ENCODE measurements at places on chromosomes 7 and 10.

DNA sequence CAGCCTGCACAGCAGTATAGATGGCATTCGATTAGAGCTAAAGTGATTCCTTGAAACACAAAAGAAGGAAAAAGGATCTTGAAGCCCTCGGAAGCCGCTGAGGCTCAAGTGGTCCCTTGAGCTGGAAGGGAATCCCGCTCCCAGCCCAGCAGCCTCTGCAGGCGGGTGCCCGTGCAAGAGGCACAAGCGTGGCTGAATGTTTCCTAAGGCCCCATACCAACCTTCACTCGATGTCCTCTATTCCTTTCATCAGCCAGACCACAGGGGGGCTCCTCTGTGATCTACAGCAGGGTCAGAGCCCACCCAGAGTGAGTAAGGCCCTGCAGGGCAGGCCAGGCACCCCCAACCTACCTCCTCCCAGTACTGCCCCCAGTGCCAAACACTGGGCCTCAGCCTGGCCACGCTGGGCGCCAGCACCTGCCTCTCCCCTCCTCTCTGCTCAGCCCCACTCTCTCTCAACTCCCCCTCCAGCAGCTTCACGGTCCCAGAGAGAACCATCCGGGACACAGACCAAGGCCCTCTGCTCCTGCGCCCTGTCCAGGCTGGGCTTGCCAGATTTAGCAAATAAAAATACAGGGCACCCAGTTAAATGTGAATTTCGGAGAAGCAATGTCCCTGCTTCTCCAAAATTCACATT is 30.5 kb downstream of the EBF3 start:
- no peak for DNase-seq

DNA sequence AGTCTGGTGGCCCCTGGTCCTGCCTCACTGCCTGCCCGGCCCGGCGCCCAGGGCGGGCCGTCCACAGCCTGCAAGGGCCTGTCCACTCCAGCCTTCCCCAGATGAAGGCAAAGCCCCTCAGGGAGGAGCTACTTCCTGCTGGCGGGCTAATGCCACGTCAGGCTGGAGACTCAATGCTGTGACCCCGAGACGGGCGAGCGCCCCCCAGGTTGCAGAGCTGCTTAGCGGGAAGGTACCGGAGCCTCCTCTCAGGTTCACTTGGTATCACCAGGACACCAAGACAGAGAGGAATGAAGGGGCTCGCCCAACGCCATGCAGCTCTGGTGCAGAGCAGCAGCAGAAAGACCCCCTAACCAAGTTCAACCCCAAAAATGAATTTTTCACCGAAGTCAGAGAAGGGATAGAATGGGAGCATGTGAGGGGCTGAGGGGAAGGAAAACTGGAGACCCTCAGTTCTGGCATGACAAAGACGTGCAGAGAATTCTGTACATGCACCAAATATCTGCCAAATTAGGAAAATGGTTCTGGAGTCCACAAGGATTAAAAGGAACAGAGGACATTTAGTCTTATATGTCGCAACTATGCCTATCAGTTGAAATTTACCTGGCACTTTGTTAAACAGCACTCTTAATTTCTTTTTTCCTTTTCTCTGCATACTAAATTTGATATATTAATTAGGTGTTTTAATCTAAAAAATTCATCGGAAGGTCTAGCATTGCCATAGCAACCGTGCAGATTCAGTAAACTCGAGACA is 2.8 kb downstream of the STK32C start:
- DNase-seq, result no peak

- no peak for DNase-seq
Measured at GRCh38 chr7:157097569-157097968, 41.2 kb upstream of the UBE3C start.

DNA sequence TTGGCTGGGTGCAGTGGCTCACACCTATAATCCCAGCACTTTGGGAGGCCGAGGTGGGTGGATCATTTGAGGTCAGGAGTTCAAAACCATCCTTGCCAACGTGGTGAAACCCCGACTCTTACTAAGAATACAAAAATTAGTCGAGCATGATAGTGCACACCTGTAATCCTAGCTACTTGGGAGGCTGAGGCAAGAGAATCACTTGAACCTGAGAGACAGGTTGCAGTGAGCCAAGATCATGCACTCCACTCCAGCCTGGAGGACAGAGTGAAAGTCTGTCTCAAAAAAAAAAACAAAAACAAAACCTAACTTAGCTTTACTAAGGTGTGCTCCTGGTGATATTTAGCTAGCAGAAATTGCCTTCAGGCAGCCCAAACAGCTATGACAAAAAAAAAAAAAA is 24.3 kb upstream of the VDAC2 start:
- DNase-seq, result no peak

GRCh38 chr7:80581486-80582260 is 56.8 kb upstream of the CD36 start:
- DNase-seq, result peak; percentile 45

DNA sequence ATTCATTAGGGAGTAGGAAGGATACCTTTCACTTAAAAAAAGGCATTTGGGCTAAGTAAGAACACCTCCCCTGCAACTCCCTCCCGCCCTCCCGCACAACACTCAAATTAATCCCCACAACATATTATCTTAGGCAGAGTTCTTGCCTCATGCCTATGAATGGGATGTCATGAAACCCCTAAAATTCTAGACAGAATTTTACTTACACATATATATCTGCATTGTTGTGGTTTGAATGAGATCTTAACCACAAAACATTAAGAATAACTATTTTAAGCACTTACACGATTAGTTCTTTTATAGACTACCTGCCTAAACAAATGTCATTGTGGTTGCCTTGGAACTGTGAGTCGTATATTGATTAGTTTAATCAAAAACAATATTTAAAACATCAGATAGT is 4.5 kb upstream of the ITGB1 start:
- no peak for DNase-seq

GRCh38 chr10:91711885-91712680 is 79.2 kb upstream of the PPP1R3C start:
- no peak for DNase-seq

DNA sequence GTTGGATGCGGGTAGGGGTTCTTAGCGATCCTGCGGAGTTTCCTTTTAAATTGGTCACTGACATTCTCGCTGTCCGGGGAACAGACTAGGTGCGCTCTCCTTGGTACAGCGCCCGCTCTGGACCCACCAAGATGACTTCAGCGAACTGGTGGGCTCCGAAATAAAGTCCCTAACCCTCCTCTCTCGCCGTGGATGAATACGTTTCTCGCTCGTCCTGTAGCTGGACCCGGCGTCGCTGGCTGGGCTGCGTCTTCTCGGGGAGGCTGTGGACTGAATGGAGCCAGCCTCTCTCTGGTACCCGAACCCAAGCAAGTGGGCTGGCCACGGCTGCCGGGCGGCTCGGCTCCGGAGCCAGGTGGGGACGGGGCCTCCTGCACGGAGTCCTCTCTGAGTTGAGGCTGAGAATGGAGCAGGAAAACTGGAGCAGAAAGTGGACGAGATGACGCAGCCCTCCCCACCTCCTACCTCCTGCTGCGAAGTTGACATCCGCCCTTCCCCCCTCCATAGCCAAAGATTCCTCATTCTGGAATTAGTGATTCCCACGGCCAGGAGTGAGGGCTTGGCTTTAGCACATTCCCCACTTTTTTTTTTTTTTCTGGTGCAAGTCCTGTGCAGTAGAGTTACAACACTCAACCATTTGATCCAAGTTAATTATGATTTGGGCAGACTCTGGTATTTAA is 1.5 kb downstream of the UNC5B start:
- DNase-seq, result peak; percentile 49

GRCh38 chr10:12438919-12439692 is 89.8 kb downstream of the CAMK1D start:
- no peak for DNase-seq

DNA sequence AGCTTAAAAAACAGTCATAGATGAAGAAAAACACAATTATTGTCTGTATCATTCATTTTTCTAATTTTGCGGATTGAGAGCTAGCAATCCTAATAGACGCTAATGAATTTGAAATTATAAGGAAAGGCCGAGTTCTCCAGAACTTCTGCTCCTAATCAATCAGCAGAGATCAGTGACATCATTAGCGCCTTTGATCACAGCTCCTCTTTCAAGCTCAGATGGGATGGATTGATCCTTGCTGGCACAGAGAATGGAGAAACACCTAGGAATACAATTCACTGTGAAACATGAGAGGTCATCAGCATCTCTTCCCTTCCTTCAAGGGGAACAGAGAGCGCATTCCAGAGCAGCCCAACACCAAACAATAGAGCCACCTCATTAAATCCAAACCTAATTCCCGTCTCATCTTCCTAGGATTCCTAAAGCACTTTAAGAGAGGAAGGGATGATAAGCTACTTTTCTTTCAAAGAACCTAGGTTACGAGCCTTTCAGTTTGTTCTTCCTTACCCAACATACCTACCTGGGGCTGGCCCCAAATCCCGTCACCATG is 24.4 kb downstream of the GLI3 start:
- no peak for DNase-seq

- DNase-seq, result no peak
Measured at GRCh38 chr10:78321000-78321399, 287.3 kb downstream of the RPS24 start.

DNA sequence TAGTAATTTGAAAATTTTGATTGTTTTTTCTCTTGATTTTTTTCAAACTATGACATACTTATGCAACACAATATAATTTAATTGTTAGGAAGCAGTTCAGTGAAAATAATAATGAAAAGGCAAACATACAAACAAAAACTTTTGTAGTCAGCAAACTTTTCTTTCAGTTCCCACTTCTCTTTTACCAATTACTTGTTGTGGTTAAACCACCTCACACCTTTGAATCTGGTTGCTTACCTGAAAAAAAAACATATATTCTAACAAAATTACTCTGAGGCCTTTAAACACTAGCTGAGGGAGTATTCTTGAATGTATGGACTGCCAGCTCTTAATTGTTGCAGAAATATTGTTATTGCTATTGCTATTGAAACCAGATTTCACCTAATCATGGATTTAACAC is 266.2 kb upstream of the SEMA3C start:
- DNase-seq, result no peak

- no peak for DNase-seq
Measured at GRCh38 chr7:90210981-90211380, 559 bp upstream of the STEAP2 start.

GRCh38 chr7:128131731-128132130 is 100.5 kb upstream of the LRRC4 start:
- no peak for DNase-seq

DNA sequence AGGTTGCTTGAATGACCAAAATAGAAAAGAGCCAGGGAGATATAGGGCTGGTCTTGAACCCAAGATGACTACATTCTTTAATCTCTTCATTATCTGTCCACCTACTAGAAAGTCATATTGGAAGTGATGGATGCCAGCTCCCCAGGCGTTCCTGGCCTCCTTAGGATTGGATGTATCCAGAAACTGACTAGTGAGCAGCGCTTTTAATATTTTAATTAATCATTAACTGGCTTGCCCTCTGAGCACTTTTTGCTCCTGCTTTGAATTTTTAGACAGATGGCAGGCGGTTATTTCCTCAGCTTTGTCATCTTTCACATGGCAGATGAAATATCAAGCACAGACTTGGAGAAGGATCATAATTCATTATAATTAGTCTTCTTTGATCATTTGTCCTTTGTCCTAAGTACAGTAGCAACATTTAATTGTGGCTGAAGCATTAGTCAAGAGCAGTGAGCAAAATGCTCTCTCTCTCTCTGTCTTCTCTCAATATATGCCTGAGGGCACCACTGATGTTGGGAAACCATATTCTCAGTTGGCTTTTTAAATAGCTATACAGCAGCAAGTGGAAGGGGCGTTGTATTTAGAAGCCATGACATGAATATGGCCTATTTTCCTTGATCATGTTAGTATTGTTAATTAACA is 588.0 kb downstream of the NRG3 start:
- DNase-seq, result no peak
